Panc1 (cell line): ENCODE measurements at places on chromosomes 7 and 10. TPM values are rescaled to one million over a fixed set of nuclear protein-coding genes. Genes with fewer than 3 reads are reported as not detected.

Gene ICA1
- 1.1 TPM for total RNA-seq

Gene C7orf57
- 3.2 TPM for total RNA-seq

Gene MYL10
- total RNA-seq, result not detected

Gene EPHB6
- total RNA-seq, result 0.54 TPM

Gene CFAP46
- 1.6 TPM for total RNA-seq

DNA sequence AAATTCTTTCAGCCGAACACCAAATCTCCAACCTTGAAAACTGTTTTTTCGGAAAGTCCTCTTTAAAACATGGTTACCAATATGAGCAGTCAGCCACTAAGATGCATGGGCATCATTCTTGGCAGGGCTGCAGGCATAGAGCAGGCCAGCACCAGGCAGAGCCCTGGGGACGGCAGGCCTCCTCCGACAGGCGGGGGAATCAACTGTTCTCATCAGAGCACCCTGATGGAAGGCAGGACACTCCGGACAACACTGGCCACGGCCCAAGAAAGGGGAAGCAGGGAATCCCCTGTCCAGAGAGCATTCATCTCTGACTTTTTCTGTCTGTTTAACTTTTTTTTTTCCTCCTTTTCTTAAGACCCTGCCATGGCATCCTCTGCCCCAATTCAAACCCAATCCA, 1.4 kb upstream of the NOS3 start:
- no peak for DNase-seq

DNA sequence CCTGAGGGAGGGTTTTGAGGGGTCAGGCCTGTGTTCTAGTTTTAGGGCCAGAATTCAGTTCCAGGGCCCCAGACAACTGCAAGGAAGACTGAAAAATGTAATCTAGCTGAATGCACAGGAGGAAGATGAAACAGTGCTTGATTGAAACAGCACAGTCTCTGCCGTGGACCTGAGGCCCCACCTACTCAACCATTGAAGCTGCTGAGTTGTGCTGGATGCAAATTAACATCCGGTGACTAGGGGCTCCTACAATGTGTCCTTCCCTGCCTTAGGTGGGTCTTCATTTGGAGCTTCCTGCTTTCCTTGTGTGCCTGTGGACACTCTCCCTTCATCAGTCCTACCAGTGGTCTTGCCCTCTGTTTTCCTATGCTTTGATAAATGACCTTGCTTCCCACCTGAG, 5.7 kb downstream of the GLRX3 start:
- no peak for DNase-seq

DNA sequence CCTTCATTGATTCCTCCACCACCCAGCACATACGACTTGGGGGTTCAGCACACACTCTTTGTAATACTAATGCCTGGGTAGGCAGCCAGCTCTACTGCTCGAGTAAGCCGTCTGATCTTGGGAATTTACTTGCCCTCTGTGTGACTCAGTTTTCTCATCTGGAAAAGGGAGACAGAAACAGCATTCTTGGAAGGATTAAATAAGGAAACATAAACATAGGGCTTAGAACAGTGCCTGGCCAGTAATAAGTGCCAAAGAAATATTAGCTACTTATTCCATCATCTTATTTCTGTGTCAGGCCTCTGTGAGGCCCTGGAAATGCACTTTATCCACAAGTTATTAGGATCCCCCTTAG, 130.1 kb downstream of the TNS3 start:
- DNase-seq, result no peak

- DNase-seq, result no peak
These were observed 184.0 kb downstream of the ADAM12 start for GRCh38 chr10:126204320-126204719.

DNA sequence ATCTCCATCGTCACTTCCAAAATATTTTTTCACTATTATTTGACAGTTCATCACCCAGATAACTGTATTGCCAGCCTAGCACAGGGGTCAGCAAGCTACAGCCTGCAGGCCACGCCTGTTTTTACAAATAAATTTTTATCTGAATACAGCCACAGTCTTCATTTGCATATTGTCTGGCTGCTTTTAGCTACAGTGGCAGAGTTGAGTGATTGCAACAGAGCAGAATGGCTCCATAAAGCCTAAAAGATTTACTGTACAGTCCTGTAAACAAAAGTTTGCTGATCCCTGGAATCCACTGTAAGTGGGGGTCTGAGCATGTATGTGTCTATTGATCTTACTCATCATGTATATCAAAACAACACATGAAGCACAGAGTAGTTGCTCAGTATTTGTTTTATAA, 45.9 kb upstream of the GNAI1 start:
- no peak for DNase-seq

DNA sequence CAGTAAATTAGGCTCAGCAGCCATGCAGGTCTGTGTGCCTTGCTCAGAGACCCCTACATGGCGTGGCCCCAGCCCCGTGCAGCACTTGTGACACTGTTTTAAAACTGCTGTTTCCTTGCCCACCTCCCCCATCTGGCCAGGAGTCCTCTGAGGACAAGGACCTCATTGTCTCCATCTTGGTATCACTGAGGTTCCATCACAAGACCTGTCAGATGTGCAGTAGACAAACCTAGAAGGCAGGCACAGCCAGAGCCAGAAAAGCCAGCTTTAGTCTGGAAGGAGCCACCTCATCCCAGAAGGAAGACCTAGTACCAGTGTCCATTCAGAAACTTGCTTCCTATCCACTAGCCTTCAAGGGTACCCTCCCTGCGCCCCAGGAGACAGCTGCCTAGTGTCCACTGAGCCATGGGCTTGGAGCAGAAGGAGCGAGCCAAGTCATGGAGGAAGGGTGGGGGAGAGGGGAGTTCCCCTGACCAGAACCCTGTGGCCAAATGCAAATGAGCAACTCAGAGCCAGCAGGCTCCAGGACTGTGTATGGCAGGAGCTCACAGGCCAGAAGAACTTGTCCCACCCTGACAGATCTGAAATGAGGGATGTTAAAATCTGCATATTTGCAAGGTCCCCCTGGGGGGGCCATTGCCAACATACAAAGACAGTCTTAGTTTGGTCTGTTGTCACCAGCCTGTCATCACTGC, 176.1 kb downstream of the SH3PXD2A start:
- no peak for DNase-seq

DNA sequence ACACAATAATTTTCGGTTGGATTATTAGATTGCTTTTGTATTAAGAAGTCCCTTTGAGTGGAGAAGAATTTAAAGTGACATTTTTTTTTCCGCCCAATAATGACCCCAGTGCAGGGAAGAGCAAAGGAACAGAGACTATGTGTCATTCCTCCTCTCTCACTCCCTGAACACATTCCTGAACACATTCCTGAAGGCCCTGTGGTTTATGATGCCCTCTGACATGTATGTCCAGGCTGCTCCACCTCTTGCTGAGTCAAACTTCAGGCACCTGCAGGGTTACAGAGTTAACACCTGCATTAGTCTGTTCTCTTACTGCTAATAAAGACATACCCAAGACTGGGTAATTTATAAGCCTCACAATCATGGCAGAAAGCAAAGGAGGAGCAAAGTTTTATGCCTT, 704.0 kb upstream of the LRRN3 start:
- DNase-seq, result peak; percentile 8
